ENCODE measurements at places on chromosomes 7 and 10. TPM values are rescaled to one million over a fixed set of nuclear protein-coding genes. Genes with fewer than 3 reads are reported as not detected.

DNA sequence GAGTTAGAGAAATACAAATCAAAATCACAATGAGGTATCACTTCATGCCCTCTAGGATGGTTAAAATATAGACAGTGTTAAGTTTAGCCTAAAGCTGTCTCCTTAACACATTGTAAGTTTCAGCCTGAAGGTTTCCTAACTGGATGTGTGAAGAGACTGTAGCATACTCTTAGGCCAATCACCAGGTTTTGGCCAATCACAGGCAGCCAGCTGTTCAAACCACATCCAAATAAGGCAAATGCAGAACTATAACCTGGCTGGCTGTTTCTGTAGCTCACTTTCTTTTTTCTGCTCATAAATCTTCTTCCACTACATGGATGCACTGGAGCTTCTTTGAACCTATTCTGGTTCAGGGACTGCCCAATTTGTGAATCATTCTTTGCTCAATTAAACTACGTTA lies 19.7 kb downstream of the ESYT2 start:
- no peak for DNase-seq

DNA sequence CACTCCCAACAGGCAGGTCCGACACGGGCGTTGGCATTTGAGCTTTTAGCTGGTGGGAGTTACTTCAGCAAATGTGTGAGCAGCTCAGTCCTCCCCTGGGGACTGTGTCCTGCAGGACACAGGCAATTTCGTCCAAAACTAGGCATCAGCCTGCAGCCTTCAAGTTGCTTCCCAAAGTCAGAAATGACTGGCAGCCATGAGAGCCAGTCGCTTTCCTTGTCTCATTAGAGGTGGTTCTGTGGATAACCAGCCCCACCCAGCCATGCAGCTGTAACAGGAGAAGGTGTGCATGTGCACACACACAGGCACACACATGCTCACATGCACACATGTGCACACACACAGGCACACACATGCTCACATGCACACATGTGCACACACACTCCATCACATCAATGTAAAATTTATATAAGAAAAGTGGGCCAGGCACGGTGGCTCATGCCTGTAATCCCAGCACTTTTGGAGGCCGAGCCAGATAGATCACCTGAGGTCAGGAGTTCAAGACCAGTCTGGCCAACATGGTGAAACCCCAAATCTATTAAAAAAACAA lies 138.8 kb upstream of the TCERG1L start:
- DNase-seq: no peak

DNA sequence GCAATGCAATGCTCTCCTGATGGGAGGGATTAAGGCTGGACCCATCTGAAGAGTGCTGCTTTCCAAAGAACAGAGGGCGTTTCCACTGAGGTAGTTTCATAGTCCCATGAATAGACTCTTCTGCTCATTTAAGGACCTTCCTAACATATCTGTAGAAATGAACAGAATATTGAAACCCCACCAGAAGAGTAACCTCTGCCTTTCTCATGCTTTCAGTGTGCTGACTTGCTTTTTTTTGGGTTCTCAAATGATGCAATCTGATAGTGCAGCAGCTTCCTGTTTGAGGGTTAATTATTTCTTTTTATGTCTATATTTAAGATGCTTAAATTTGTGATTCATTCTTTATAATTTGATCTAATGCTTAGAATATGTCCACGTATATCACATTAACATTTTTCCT lies 82.2 kb downstream of the GATA3 start:
- DNase-seq: no peak

SOSTDC1 gene
- total RNA-seq: not detected

DNA sequence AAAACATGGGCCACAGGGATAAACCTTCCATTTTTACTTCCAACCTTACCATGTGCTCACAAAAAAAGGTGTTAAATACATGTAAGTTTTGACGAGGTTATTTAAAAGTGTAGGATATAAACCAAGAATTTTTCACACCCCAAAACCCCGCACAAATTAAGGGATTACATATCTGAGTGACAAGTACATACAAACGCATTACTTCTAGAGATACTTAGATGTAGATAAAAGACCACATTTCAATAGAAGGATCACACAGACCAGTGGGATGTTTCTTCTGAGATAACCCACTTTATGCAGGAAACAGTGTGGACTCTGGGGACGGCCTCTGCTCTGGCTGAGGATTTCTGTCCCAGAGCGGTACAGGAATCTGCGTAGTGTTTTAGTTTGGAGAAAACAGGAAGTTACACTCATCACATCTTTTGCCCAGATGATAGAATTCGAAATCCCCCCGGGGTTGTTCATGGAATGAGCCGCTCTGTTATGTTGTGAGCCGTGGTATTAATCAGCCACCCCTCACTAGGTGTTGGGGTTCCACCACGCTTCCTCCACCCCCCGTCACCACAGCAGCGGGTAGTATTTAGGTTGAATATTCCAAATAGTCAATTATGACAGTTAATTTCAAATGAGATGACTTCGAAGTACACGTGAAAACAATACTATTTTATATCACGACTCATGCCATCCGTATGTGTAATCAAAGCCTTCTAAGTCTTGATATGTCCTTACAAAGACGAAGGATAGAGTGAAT lies 1.3 kb upstream of the CUL1 start:
- no peak for DNase-seq

DNA sequence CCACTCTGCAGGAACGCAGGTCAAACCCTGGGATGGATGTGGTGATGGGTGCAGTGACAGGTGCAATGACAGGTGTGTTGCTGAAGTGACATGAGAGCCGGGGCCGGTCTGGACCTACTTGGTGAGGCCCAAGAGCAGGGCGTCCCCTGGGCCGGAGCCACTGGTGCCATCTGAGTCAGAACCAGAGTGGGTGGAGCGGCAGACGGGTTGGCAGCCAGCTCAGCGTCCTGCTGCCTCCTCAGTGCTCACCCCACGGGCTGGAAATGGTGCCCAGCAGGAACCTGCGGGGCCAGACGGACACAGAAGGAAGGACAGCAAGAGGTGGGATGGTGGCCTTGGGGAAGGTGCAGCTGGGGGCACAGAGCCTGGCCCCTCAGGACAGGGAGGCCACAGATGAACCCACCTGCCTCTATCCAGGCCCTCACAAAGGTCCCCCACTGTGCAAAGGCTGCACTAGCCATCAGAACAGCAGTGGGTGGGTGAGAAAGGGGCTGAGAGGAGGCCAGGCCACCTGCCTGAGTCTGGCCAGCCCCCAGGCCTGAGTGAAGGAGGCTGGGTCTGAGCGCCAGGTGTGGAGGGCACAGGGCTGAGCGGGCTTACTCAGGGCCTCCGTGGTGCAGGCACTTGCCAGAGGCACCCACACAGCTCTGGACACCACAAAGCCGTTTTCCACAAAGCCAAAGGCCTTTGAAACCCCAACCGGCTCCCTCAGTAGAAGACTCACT lies 129.0 kb upstream of the PPP2R2D start:
- no peak for DNase-seq

DNA sequence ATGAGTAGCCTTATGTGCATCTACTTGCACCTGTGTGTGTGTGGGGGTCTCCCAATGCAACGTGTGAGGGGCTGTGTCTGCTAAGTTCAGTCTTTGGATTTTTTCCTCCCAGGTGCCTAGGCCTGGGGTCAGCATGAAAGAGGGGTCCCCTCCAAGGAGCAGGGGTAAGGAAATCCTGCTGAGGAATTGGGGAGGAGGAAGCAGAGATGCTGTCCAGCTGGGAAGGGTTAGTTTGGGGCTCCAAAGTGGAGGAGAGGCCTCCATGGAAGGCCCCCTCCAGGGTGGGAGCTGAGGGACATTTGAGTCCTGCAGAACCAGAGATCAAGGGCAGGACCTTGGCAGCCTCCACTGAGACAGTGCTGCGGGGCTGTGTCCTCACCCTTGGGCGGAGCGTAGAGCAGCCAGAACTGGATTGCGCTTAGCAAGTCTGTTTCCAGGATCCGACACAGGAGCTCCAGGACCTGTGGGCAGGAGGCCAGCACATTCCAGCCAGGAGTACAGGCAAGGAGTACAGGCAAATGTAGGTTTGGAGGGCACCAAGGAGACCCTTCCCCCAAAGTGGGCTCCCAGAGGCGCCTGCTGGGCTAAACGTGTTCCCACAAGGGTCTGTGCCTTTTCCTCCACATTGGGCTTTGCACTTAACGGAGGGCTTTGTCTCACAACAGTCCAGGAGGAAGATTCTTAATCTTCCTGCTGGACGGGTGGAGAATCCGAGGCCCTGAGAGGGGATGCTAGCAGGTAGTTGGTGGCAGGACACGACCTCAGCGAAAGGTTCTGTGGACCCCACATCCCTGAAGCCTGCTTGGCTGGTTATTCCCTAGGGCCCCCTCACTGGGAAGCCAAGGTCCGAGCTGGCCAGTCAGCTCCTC lies 10.1 kb downstream of the TBATA start:
- DNase-seq: no peak

CYP3A4 gene
- total RNA-seq: not detected

UTF1 gene
- not detected for total RNA-seq

GRCh38 chr7:68218461-68218860 lies 1221.8 kb downstream of the TYW1 start:
- DNase-seq: no peak

DNA sequence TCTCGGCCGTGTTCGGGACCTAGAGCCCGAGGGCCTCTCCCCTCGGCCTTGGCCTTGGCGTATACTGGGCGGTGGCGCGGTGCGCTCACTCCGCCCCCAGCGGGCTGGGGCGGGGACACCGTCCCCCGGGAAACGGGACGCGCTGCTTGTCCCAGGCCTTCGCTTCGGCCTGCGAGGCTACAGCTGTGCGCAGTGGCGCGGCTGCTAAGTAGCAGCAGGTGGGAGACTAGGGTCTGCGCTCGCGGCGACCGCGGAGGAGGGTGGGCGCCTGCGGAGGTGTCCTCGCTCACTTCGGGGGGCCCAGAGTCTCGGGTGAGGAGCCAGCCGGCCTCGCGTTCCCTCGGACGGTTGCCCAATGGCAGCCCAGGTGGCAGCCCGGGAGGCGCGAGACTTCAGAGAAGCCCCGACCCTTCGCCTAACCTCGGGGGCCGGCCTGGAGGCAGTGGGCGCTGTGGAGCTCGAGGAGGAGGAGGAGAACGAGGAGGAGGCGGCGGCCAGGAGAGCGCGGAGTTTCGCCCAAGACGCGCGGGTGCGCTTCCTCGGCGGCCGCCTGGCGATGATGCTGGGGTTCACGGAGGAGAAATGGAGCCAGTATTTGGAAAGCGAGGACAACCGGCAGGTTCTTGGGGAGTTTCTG lies at the start of gene DNAH11:
Gene DNAH11, plus strand, starts transcription at position 149 of the 637 bp plus-strand sequence. Its CDS starts 207 bp downstream, at position 356.
- DNase-seq: no peak

DNA sequence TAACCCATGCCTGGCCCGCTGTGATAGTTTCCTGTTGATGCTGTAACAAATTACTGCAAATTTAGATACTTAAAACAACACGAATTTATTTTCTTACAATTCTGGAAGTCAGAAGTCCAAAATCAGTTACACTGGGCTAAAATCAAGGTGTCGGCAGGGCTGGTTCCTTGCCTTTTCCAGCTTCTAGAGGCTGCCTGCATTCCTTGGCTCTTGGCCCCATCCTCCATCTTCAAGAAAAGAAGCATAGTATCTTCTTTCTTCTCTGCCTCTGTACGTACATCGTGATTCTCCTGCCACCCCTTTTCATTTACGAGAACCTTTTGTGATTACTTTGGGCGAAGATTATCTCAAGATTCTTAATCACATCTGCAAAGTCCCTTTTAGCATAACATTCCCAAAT lies 1.6 kb upstream of the TIAL1 start:
- DNase-seq: no peak

All from omental fat pad (tissue), 4 donors.